ENCODE measurements at places on chromosomes 4 and X. TPM values are rescaled to one million over a fixed set of nuclear protein-coding genes. Genes with fewer than 3 reads are reported as not detected.

The CETN2 gene
- total RNA-seq: 15.6 TPM

The MXRA5 gene
- not detected for total RNA-seq

The ZNF630 gene
- total RNA-seq: 1.3 TPM

The MSANTD1 gene
- total RNA-seq: 1.0 TPM

DNA sequence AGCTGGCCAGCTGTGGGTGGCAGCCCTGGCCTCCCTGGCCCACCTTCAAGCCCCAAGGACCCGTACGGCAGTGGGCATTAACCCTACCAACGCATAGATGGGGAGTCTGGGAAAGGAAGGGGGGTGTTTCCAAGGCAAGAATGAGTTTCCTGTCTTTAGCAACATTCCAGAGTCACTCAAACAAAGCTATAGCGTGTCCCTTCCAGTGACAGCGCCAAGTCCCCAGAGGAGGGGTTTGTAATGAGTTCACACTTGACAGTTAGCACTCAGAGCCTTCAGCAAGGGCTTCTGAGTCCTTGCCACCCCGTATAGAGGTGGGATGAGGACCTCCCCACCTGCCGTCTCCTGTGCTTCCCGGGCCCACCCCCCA is 1.8 kb downstream of the BGN start:
- no peak for DNase-seq

DNA sequence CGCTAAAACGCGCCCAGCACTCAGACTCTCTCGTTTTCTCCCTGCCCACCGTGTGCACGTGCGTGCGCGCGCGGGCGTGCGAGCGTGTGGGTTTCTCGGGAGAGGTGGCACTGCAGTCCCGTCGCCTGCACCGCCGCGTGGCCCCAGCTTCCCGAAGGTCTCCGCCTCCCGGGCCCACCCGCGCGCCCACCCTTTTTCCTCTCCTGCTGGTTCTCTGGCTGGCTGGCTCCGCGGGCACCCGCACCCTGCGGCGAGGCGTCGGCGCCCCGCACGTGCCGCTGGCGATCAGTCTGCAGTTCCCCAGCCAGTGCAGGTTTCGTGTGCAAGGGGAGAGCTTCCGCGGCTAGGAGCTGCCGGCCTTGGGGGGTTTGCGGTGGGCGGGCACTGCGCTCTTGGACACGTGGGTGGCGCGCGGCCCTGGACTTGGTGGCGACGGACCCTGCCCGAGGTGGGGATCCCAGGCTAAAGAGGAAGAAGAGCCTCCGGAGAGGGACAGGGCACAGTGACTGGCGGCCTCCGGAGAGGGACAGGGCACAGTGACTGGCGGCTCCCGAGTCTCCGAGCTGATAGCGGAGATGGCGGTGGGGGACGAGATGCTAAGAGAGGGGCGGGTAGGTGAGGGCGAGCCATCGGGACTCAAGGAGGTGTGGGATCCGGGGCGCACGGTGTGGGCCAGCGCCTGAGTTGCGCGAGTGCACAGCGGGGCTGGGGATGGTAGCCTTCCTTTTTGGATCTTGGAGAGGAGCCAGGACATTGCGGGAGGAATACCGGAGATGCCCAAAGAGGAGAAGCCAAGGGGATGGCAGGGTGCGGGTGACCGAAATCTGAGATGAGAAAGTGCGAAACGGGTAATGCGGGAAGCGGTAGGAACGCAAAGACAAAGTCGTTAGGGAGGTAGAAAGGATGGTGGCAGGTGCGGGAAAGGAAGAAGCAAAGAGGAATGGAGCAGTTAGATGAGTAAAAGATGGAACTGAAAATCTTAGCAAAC is at the start of gene FAM184B:
FAM184B (minus strand) TSS at position 322 of the 988 bp plus-strand sequence. CDS start 322 bp downstream, outside the sequence.
- no peak for DNase-seq

GRCh38 chr4:79526641-79527565 is 118.9 kb upstream of the GK2 start:
- no peak for DNase-seq

DNA sequence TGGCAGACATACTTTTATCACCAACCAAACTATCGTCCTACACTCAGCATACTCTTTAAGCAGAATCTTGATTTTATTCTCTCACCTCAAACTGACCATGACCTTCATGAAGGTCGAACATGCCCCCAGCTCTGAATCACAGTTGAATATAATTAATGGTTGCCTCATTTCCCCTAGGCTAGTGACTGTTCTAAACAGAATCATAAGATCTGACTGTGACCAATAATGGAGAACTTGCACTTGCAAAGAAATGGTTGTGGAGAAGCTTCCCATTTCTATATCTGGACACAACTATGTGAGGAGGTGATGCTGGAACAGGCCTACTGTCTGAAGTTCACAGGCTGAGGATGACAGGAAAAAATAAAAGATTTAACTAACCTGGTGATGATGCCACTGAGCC is 85.1 kb downstream of the PDGFC start:
- DNase-seq: no peak

DNA sequence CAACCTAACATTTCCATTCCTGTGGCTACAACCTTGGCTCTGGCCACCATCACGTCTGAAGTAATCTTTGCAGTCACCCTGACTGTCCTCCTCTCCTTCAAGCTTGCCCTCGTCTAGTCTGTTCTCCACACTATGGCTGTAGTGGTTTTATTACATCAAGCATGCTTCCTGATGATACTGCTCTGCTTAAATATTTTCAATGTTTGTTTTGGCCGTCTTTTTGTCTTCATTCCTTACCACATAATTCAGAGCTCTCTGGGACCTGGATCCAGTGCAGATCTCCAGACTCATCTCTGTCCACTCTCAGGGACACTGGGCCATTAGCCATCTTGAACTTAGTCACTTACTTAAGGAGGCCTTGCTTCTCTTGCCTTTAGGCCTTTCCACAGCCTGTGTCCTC is 27.7 kb upstream of the FREM3 start:
- DNase-seq: no peak

DNA sequence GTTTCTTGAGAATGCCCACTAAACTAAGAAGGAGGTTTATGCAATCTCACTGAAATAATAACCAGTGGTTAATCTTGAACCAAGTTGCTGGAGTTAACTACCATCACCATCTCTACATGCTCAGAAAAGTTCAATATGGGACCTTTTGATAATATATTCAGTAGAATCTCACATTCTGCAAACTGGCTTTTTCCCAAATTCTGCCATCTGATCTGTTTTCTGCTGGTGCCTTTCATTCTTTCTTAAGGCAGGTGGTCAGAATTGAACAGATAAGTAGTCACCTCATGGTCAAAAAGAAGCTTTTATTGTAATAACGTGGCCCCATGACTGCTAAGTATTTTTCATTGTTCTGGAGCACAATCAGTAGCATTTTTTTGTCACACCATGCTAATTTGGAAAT is 229.0 kb upstream of the GK2 start:
- no peak for DNase-seq
